ENCODE measurements at places on chromosomes 4 and X. TPM values are rescaled to one million over a fixed set of nuclear protein-coding genes. Genes with fewer than 3 reads are reported as not detected.

DNA sequence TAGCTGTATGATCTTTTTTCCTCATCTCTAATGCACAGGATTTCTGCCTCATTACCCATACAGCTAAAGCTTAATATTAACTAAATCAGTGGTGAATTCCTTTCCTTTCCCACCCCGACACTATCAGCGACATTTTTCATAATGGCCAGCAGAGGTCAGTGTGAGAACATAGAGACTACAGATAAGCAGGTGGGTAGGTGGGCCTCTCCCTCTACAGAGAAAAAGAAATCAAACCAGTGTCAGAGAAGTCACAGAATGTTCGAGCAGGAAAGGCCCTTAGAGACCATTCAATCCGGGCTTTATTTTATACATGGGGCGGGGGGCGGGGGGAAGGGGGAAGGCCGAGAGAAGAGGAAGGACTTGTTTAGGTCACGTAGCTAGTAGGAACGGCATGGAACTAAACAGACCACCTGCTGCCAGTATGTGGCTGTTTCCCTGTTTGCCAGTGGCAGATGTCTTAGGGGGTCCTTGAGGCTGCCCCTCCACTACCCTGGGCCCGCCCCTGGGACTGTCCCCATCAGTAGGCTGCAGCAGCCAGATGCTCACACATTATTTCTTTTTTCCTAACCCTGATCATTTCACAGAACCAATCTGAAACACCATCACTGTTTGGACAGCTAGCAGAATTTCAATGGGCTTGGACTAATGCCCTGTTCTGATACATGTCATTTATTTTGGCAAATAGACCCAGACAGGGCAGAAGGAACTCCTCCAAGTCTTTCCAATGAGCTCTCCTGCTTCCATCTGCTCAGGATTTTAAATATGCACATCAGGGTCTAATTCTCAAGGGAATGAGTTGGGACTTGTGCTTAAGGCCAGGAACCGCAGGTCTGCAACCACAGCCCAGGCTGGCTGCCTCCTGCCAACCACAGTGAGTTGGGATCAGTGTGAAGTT, 133.4 kb downstream of the ATG4A start:
- no peak for DNase-seq

- no peak for DNase-seq
These were observed 135.1 kb downstream of the ARHGAP6 start for GRCh38 chrX:11530621-11531020.

DNA sequence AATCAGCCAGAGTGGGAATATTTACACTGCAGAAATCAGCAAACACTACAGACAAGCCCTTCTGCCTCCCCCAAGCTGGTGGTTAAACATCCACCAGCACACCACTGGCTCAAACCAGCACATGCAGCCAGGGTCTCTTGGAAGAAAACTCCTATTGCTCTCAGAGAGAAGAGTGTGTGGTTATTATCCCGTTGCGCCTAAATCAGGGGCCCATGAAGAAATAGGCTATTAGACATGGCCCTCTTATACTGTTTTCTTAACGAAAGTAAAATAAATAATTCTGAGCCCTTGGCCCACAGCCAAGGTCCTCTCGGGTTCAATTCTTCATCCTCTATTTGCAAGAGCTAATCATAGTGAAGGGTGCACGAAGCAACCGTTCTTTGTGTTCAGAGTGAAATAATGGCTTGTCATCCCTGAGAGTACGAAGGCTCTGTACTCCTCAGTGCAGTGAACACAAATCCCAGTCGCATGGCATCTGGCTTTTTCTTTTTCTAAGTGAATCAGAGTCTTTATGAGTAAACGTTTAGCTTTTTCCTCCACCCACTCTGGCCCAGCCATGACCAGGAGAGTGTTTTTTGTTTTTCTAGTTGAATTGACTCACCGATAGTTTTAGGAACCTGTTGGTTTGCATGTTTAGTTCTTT, 33.4 kb upstream of the RBM47 start:
- peak; percentile 87 for DNase-seq

DNA sequence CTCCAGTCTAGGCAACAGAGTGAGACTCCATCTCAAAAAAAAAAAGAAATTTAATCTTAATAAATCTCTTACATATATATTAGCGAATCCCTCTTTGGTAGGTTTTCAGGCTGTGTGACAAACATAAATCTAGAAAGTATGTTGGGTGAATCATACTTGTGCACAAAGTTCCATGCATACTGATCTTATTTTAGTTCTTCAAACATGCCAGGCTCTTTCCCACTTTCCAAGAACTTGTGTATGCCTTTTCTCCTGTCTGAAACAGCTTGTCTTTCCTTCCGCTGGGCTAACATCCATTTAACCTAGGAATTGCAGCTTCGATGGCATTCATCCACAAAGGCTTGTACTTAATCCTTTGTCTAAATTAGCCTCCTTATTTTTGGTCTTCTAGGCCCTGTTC, 156.6 kb upstream of the CASK start:
- DNase-seq: no peak

DNA sequence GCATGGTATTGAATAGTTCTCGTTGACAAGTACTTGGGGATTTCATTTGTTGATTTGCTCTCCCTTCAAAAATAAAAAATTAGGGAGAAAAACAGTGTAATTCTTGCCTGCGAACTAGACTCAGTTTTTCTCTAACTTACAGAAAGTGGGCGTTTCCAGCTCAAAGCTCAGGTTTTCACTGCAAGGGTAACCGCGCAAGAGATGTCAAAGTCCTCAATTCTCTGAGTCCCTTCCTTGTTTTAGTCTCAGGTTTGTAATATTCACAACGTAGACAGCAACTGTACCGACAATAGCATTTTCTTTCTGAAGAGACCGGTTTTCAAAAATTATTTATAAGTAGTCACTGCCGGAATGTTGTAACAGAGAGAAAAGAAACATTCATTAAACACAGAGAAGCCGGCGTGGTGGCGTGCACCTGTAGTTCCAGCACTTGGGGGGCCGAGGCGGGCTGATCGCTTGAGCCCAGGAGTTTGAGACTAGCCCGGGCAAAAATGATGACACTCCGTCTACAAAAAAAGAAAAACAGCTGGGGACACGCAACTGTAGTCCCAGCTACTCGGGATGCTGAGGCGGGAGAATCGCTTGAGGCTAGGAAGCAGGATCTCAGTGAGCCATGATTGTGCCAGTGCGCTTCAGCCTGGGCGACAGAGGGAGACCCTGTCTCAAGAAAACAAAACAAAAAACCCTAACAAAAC, 774 bp downstream of the ZCCHC4 start:
- peak; percentile 30 for DNase-seq

Gene CCNI
- total RNA-seq: 229 TPM

Gene BDH2
- total RNA-seq: 43.0 TPM
